ENCODE measurements at places on chromosomes 12 and 14.
A peak's percentile ranks its signal among the peaks of the same experiment; 100 is the strongest.

DNA sequence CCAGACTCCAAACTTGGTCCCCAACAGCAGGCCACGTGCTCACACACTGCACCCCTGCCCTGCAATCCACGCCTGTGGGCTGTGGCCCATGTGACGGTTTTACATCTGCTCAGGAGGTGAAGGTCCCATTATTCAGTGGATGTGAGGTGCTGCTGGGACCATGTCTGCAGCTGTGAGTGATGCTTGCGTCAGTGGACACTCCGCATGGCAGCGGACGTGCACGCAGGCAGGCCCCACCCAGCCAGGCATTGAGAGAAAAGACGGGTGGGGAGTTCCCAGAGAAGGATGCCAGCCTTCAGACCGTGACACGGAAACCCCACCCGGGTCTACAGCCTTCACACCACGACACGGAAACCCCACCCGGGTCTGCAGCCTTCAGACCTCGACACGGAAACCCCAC lies 67.6 kb downstream of the NOC4L start:
- no peak for DNase-seq

DNA sequence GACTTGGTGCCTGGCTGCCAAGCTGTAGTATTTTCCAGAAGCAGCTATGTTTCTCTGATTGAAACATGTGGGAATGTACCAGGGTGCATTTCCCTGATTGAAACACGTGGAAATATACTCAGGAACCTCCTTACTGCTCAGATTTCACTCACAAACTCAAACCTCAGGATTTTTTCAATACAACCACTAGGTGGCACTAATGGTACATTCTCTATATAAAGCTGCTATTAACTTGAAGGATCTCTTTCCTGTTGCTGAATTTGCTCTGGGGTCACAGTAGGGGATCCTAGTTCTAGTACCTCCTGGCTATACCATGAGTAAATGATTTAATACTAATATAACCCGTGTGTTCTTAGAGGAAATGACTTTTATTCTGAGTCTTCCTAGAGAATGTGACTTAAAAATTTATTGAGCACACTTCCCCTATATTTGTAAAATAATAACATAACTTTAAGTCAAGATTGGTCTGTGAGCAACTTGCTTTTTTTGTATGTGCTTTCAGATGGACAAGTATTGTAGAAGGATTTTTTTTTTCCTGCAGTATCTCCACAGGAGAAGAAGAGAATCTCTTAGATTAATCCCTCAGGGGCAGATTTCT lies 173.8 kb upstream of the MIS18BP1 start:
- peak; percentile 64 for DNase-seq

GRCh38 chr14:80202888-80203562 lies 8.3 kb downstream of the DIO2 start:
- peak; percentile 1 for DNase-seq

DNA sequence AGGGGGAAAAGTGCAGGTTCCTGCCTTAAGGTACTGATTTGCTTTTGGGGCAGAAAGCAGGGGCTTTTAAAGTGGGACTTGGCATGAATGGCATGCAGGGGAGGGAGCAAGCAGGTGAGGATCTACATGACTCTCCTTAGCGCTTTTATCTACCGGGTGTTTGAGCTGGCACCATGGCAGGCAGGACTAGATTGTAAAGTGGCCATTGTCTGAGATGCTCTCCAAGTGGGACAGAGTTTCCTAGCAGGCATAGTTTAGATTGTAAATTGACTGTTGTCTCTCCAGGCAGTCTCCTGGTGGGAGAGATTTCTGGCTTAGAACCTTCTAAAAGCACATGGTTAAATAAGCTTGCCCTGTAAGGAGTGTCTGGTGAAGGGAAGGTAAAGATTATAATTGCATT lies 5.3 kb upstream of the DICER1 start:
- no peak for DNase-seq

DNA sequence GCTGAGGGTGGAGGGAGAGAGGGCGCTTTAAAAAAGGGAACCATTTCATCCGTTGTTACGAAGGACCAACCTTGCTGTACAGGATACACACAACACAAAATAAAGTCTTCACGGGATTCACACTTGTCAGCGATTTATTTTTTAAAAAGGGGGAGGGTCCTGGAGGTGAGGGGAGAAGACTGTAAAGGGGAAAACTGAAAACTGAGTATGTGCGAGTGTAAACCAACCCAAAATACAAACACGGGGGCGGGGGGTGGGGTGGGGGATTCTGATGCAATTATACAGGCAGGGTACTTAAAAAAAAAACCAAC lies 499 bp upstream of the PRKAG1 start:
- DNase-seq = no peak

DNA sequence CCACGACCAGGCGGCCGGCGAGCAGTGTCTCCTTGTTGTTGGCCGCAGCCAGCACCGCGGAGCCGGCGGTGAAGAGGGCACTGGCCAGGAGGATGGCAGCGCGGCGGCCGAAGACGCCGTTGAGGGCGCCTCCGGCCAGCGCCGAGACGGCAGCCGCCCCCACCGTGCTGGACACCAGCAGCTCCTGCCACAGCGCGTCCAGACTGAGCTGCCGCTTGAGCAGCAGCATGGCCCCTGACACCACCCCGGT lies 691 bp downstream of the SLC2A13 start:
- peak; percentile 45 for DNase-seq

GRCh38 chr14:78022059-78022458 lies 148.1 kb upstream of the NRXN3 start:
- DNase-seq = peak; percentile 49

DNA sequence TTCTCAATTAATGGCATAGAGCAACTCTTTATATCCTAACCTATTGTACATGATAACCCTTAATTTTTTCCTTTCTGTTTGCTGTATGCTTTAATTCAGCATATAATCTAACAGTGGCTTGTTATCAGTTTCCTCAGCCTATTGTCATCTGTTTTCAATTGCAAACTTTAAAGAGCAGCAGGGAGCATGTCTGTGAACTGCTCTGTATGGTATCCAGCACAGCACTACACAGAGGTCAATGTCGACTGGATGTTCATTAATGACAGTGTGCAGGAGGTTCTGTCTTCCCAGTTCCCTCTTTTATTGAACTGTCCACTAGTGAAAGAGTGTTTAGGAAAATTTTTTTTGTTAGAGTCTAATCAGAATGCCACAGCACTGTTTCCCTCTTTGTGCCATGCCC lies 609.1 kb downstream of the SOX5 start:
- DNase-seq = no peak

DNA sequence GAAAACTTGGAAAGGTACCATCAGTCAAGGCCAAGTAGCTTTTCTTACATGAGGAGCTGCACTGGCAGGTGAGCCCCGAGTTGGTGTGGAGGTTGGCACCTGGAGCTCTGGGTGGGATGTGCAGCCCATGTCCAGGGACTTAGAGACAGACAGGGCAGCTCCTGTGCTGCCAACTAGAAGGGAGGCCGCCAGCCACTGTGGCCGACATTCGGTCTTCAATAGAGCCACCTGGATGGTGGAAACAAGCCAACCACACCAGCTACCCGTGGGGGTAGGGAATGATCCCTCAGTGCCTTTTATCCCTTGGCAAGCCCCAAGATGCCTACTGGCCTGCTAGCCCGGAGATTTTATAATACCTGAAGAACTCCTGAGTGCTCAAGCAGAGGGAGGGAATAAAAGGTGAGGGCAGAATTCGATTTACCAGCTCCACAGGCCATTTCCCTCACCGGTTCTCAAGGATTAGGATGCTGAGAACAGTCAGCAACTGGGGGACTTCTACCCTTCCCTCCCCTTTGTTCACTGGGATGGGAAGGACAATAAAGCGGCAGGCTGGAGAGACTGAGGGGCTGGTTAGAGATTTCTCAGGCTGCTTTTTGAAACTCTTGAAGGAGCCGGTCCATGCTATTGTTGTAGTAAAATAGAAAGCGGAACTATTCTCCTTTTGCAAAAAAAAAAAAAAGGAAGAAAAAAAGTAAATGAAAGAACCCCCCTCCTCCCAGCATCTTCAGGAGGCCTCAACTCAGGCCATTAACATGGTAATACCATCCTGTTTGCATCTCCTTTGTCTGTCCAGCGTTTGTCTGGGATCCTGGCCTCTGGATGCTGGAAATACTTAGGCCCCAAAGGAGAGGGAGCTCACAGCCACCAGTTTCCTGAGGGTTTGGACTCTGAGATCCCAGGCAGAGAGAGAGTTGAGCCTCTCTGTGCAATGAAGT lies 321.6 kb downstream of the ZFP36L1 start:
- no peak for DNase-seq

DNA sequence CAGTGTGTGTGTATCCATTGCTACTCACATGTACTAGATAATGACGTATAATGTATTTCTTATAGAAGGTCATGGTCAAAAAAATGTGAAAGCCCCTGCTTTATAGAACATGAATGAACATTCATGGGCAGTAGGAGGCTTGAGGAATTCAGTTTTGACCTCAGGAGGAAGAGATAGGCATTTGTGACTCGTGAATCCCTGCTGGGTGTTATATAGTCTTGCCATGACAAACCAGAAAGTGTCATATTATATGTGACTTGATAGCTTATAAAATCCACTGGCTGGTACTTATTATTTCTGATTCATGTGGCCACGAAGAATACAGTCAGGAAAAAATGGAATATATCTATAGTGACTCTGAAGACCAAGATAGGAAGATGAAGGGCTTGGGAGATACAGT lies 287.6 kb downstream of the CEP128 start:
- no peak for DNase-seq

DNA sequence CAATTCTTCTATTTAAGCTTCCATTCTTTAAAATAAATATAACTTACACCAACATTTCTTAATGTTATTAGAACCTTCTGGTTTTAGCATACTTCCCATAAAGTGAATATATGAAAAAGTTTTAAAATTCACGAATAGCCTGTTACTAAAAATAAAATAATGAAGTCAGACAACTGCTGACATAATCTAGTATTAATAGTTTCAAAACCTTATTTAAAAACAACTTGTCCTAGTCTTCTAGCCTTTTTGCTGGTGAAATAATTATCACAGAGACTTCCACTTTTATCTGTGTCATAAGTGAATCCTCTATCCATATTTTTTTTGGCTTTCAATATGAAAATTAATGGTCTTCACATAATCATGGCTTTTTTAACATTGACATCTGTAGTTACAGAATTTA lies 93.8 kb upstream of the MON2 start:
- DNase-seq = no peak

DNA sequence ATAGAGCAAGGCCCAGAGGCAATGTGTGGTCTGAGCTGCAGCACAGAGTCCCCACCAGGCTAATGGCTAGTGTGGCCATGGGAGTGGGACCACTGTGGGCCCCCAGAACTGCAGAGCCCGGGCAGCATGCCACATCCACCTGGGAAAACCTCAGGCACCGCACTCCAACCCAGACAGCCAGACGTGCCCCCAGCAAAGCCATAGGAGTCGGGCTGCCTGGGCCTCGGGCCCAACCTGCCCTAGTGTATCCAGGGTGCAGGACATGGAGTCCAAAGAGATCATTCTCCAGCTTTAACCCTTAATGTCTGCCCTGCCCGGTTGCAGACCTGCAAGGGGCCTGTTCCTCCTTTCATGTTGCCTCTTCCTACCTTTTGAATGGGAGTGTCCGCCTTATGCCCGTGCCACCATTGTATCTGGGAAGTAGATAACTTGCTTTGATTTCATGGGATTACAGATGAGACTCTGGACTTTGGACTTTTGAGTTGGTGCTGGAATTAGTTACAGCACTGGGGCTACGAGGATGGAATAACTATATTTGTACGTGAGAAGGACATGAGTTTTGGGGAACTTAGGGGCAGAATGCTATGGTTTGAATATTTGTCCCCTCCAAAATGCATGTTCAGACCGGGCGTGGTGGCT lies 29.1 kb upstream of the DEGS2 start:
- no peak for DNase-seq

GRCh38 chr12:132432721-132433577 lies 57.0 kb upstream of the FBRSL1 start:
- no peak for DNase-seq

DNA sequence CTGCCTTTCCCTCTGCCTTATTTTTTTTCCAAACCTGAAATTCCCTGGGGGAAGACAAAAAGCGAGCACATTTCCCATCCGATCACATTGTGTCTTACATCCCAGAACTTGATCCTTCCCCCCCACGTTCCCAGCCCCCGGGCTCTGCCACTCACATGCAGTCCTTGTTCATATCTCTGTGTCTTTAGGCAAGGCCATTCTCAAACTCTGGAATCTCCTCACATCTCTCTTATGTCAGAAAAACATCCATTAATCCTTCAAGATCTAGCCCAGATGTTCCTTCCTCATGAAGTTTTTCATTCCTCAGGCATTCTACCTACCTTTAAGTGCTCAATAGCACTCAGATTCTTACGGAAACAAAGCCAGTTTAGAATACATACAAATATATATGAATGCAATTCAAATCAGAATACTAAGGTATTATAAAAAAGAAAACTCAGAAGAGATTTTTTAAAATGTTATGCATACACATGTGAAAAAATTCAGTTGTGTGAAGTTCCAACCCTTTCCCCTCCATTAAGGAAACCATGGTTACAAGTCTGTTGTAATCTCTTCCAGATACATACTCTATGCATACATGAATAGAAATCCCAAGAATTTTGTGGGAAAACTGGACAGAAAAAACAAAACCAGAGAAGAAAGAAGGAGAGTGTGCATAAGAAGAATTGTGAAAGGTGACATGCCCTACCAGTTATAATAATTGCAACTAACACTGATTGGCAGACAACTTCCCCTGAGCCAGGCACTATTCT lies 120.3 kb downstream of the SLC38A1 start:
- DNase-seq = no peak

All from LoVo (cell line).